ENCODE measurements at places on chromosomes 7 and 10.

DNA sequence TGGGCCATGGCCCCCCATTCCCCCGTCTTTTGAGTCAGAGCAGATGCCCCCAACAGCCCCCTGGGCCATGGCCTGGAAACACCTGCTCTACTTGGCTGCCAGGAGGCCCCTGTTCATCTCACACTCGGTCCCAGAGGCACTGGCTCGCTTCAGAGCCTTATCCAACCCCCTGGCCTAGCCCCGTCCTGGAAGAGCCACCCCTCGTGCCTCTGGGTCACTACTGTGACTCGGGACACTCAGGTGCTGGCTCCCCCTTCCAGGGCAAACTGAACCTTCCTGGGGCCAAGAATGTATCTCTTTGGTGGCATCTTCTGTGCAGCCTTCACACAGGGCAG is 7.0 kb downstream of the POLR2J start:
- no peak for DNase-seq

- no peak for DNase-seq
Observed at GRCh38 chr7:132541656-132542055, 34.6 kb downstream of the PLXNA4 start.

- no peak for DNase-seq
Observed at GRCh38 chr7:130488392-130489139, 3.3 kb upstream of the MEST start.

- DNase-seq: no peak
Observed at GRCh38 chr7:127912901-127913300, 118.3 kb downstream of the LRRC4 start.

DNA sequence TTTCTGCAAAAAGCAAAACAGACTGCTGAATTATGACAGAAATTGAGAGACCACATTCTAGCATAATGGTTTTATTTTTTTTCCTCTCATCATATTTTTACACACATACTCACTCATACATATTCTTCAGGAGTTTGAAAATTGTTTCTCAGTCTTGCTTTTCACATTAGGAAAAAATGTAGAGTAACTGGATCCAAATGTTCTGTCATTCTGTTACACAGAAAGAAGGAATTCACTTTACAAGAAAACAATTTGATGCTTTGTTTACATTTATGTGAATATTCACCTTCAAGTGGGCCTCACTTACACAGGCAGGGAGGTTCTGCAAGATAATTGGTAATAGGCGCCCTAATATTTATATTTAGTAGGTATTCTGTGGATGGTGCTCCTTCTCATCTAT is 82.0 kb downstream of the ARL4A start:
- DNase-seq: no peak

Measured in stimulated activated CD8-positive, alpha-beta memory T cell treated with anti-CD3 and anti-CD28 coated beads, Interleukin-15, amount 100 ng/mL, for 24 hours (primary cell).